HTR-8/SVneo (cell line): ENCODE measurements at places on chromosomes 12 and 14.

DNA sequence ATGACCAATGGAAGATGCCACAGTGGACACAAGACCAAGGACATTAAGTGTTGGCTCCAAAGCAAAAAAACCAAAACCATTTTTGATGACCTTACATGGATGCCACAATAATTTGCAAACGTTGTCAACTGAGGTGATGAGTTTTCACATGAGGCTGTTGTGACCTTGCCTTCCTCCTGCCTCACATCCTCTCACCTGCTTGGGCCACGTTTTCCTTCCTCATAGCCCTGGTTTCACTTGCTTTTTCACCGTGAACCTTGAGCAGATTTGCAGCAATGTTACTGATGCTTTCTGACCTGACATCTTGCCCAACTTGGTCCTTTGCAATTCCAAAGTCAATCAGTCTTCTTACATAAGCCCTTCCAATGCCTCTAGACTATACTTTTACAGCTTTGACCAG, 3.7 kb downstream of the KRT6B start:
- DNase-seq = no peak

DNA sequence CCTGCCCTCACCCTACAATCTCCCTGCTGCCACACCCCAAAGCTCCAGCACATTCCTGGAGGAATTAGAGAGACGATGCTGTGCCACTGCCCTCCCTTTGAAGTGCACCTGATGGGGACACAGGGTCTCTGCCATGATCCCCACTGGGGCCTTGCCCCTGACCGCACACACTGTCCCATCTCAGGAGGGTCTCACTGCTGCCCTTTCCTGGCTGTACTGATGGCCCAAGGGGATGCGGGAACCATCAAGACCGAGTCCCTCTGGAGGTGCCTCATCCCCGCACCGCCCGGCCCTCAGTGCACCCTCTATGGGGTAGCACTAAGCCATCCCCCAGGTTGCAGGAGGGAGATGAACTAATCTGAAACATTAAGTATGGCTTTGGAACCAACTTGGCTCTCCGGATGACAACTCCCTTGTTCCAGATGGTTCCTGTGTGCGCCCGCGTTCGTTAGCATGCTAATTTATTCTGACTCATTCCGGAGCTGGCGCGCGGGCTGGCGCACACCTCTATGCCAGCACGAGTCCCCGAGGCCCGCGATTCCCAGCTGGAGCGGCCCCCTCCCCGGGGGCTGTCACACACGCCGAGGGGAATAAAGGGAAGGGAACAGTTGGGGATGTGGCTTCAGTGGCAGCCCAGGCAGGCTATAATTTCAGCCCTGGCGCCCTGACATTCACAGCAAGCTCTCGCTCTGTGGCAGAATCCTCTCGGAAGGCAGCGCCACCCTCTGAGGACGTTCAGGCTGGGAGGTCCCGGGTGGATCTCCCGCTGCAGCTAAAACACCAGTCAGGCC, 34.2 kb upstream of the C14orf180 start:
- no peak for DNase-seq

- no peak for DNase-seq
Observed at GRCh38 chr14:97293659-97294058, 496.5 kb downstream of the VRK1 start.

GRCh38 chr14:20719777-20720176, 25.9 kb upstream of the EDDM3A start:
- DNase-seq = no peak

- DNase-seq = no peak
Observed at GRCh38 chr12:1633459-1633858, 4.4 kb downstream of the WNT5B start.

- DNase-seq = no peak
Observed at GRCh38 chr12:14244876-14245669, 120.4 kb upstream of the ATF7IP start.

DNA sequence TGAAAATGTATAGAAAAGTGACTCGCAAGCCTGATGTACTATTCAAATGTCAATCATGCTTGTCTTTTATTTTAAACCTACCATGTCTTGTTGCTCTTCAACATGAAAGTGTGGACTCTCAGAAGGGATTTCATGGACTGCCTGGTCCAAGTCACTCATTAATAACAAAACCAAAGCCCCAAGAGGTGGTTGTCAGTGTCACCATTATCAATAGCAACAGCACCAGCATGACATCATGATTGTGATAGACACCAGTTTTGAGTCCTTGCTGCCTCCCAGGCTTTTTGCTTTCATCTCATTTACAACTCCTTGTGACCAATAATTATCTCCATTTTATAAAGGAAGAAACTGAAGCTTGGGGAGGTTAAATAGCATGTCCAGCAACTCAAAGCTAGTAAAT, 112.0 kb upstream of the TMPO start:
- no peak for DNase-seq

GRCh38 chr14:36582011-36582873, at the start of gene NKX2-8:
NKX2-8 (minus strand) TSS chr14:36582614; CDS start chr14:36582389, 225 bp downstream.
- peak; percentile 17 for DNase-seq

DNA sequence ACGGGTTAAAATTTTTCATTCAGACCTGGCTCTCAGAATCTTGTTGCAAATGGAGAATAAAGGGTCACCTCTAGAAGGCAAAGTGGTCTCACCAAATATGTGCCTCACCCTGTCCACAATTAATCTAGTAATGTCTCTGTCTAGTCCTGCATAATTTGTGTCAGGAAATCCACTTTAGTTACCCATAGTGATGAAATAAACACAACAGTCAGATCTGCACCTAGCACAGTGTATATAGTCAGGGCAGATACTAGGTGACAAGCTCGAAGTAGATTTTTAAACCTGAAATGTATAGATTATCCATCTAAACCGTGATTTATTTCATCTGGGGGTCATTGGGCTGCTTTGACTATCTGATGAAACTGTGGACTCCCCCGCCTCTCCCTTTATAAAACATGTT, 15.9 kb upstream of the FLVCR2 start:
- DNase-seq = no peak

DNA sequence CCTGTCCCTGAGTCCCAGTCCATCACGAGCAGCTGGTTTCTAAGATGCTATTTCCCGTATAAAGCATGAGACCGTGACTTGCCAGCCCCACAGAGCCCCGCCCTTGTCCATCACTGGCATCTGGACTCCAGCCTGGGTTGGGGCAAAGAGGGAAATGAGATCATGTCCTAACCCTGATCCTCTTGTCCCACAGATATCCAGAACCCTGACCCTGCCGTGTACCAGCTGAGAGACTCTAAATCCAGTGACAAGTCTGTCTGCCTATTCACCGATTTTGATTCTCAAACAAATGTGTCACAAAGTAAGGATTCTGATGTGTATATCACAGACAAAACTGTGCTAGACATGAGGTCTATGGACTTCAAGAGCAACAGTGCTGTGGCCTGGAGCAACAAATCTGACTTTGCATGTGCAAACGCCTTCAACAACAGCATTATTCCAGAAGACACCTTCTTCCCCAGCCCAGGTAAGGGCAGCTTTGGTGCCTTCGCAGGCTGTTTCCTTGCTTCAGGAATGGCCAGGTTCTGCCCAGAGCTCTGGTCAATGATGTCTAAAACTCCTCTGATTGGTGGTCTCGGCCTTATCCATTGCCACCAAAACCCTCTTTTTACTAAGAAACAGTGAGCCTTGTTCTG, 41.6 kb downstream of the DAD1 start:
- no peak for DNase-seq

GRCh38 chr12:52041695-52042123, 9.5 kb upstream of the NR4A1 start:
- DNase-seq = no peak

- DNase-seq = no peak
Observed at GRCh38 chr14:57974896-57975295, 109.0 kb upstream of the SLC35F4 start.

- no peak for DNase-seq
Observed at GRCh38 chr12:113340061-113340460, 5.2 kb upstream of the SLC8B1 start.

DNA sequence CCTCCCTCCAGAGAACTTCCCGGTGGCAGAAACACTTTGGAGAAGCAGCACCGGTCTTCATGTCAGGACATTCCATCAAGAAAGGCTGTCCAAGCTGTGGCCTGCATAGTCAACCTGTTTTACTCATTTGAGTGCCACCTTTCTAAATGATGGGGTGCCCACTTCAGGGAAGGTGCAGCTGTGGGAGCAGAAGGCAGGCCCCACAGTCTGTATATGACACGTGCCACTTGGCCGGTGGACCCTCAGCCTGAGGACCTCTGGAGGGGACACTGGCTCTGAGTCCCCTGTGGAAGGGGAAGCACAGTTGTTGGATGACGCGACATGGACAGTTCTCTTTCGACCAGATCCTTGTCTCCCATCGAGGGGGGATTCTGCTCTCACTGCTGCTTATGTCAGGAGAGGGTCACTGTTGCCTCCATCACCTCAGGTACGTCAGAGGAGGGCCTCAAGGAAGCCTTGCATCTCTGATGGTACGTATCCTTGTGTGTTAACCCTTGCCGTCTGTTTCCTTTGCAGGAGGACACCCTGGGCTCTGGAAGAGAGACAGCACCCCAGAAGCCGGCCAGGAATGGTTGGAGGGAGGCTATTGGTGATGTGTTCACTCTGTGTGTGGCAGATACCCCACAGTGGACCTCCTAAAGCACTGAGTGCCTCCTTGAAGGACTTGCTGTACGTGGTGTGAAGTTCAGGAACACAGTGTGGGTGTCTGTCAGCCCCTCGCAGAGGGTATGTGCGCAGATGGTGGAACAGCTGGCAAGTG, 132.1 kb upstream of the RTL1 start:
- DNase-seq = no peak

- no peak for DNase-seq
Observed at GRCh38 chr12:62725781-62726180, 209.2 kb downstream of the PPM1H start.

DNA sequence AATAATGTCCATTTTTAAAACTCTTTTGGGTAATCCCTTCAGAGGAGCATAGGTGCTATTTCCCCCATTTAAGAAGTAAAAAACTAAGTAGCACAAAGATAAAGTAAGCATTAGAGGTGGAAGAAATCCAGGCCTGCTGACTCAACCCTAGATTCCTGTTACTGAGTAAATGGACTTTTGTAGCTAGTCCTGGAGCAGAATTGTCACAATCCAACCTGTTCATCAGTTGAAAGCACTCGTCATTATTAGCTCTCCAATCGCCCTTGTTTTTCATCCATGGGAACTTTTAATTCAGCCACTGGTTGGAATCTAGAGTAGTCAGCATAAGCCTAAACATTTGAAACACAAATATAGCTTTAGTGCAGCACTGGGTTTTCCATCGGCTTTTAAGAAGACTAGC, 139.5 kb upstream of the AMIGO2 start:
- no peak for DNase-seq

DNA sequence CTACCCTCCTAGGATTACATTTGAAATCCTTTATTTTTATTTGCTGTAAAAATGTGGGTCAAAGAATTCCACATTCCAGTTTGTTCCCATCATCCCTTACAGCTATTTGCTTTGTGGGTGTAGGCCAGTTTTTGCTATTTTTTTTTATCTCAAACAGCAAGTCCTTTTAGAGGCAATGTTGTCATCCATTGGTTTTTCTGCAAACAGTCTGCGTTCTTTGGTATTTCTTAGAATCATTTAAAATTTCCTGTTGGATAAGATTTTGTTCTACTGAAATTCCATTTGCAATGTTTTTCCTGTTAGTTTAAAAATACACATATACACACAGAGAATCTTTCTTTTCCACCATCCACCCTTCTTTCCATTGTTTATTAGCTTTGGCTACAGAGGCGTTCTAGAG, 53.3 kb upstream of the STK38L start:
- DNase-seq = no peak

DNA sequence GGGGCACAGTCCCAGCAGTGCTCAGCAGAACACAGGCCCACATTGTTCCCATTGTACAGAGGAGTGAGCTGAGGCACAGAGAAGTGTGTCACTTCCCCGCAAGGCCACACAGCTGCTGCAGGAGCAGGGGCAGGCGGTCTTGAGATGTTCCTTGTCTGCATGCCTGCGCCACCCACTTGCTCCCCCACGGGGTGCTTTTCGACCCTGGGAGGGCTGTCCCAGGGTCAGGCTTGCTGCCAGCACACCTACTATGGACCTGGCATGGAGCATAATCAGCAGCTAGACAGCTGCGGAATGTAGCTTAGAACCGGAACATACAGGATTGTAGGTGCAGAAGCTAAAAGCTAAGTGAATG, 7.8 kb upstream of the EP400 start:
- DNase-seq = no peak

DNA sequence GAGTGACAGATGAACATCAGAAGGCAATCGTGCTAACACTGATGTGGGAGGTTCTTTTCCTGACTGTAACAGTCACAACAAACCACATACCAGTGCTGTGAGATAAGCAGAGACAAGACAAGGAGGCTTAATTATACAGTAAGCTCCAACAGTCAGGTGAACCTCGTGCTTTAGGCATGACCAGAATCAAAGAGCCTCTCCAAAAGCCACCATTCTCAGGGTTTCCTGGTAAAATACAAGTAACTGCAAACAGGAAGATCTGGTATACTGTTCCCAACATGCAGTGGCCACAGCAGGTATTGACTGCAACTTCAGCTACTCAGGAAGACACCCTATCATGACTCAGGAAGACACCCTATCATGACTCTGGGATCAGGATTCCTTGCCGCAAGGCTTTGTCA, 47.3 kb upstream of the GTF2A1 start:
- no peak for DNase-seq

GRCh38 chr12:3185260-3185870, 108.2 kb downstream of the TSPAN9 start:
- DNase-seq = no peak

GRCh38 chr12:4286771-4287317, 13.3 kb downstream of the CCND2 start:
- DNase-seq = no peak

- DNase-seq = peak; percentile 93
Observed at GRCh38 chr14:67514650-67515385, 18.3 kb upstream of the PLEKHH1 start.

GRCh38 chr12:121911824-121912585, 6.4 kb upstream of the CFAP251 start:
- DNase-seq = no peak

- DNase-seq = no peak
Observed at GRCh38 chr14:77738559-77739250, 22.3 kb downstream of the SNW1 start.

GRCh38 chr14:52025310-52025709, 36.0 kb downstream of the RTRAF start:
- no peak for DNase-seq

DNA sequence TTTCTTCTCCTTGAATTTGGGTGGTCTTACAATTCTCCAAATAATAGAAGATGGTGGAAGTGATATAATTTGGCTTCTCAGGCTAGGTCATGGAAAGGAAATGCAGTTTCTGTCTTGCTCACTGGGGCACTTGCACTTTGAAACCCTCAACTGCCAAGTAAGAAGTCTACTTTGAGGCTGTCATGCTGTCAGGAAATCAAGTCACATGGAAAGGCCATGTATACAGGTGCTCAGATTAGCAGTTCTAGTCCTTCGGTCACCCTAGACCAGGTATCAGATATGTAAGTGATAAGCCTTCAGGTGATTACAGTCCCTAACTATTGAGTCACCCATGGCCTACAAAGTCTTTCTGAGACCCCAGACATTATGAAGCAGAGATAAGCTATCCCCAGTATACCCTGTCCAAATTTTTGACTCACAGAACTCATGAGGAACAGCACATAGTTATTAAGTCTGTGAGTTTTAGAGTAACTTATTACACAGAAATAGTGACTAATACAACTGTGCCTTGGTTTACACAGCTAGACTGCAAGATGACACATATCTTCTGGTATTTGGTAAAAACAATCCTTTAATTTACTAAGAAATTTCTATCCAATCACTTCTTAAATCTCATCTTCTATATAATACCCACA, 26.3 kb upstream of the BBS10 start:
- DNase-seq = no peak
